ENCODE measurements at places on chromosomes 2 and 18.

GRCh38 chr2:99899882-99900281 lies 242.5 kb downstream of the AFF3 start:
- no peak for DNase-seq

GRCh38 chr2:209523867-209524266 lies 100.0 kb downstream of the MAP2 start:
- no peak for DNase-seq

DNA sequence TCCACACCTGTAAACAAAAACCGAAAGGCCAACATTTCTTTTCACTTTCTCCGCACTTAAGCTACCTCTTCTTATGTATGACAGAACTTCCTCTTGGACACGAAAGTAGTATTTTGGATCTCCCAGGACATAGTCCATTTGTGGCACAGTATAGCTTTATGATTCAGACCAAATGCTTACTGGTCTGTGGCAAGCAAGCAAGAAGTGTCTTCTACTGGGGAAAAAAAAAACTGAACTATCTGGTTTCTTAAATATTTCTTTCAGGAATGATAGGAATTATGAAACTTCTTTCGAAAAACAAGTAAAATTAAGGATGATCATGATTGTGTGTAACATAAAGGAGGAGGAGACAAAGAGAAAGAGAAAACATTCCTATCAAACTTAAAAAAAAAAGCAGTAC lies 33.6 kb downstream of the SRBD1 start:
- no peak for DNase-seq

DNA sequence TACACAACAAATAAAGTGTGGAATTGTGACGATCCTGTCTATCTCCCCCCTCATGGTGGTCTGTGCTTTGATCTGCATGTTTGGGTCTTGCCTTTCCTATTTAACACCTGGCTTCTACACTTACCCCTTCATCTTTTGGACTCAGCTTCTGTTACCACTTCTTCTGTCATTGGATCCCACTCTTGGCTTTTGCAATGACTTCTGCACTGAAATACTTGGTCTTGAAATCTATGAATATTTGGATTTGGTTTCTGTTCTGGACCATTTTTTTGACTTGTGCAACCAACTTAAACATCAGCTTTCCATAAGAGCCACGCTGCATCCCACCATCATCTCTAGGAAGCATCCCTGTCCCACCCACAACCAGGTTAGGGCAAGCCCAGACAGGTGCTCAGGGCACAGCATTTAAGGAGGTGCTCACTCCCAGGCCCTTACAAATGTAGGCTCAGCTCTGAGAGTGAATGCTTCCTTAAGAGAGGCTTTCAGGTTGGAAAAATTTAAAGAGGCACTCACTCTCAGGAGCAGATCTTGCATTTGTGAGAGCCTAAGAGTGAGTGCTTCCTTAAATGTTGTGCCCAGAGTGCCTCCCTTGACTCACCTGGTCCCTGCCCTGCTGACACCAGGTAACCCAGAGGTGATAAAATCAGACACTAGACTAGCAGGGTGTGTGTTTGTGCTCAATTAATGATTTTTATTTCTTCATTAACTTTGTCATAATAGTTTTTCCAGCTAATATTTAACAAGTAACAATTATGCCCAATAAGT lies 124.5 kb upstream of the SH3BP4 start:
- no peak for DNase-seq

GRCh38 chr2:26645762-26646161 lies 4.6 kb upstream of the CIB4 start:
- no peak for DNase-seq

DNA sequence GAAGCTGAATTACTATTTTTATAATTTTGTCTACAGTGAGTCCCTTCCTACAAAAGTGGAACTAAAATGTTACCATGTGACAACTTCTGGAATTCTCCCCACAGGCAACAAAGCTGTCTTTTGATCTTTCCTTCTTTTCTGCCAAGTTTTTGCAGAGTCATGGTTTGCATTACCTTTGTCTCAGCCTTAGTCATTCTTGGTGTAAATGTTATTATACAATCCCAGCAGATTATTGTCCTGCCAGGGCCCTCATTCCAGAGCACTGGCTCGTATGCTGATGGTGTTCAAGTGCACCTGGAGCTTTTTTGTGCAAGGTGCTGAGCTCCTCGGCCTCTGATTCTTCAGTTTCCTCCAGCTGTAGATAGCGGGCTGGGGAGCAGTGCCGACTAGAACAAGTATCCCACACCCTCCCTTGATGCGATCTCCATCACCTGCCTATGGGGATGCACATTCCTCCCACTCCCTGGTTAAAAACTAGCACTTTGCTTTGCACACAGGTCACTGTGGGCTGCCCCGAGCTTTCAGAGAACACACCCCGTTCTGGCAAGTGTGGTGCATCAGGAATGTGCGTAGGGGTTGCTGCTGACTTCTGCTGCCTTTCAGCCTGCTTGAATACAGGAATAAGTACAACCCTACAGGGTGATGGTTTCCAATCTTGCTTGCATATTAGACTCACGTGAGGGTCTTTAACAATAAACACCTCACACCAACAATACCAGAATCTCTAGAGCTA lies 263.6 kb downstream of the RNF144A start:
- DNase-seq = no peak

DNA sequence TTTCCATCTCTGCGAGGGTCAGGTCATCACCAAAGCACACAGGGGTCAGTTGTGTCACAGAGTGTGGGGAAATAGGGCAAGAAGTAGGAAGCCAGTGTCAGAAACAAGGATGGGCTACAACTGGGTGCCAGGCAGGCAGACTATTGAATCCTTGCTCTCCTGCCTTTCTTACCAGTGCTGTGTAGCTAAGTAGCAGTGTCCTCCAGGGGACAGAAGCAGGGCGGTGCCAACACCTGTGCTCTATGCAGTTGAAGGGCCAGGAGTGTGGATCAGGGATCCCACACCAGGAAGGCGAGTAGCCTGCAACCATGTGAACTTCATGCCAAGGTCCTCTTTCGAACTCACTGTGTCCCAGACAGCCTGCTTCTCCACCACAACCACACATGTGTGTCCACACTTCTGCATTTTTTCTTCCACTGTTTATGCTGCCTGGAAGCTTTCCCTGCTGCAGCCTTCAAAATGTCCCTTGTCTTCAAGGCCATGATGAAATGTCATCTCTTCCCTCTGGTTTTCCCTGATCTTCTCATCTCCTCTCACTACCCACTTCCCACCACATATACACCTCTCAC lies 25.4 kb upstream of the REG3G start:
- no peak for DNase-seq

DNA sequence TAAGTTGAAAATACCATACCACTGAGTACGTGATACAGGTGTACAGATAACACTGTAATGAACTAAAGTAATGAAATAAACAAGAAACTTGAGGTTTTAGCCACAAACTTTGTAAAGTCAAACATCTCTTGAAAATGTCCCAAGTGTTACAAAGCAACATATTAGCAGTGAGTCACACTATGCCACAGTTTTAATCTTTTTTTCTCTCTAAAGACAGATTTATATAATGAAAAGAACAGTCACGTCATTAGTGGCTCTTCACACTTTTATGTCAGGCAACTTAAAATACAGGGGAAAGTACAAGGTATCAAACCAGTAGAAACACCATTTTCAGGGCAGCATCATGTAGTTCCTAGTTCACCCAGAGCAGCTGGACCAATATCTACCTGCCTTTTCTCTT lies 42.1 kb downstream of the RAPH1 start:
- no peak for DNase-seq

DNA sequence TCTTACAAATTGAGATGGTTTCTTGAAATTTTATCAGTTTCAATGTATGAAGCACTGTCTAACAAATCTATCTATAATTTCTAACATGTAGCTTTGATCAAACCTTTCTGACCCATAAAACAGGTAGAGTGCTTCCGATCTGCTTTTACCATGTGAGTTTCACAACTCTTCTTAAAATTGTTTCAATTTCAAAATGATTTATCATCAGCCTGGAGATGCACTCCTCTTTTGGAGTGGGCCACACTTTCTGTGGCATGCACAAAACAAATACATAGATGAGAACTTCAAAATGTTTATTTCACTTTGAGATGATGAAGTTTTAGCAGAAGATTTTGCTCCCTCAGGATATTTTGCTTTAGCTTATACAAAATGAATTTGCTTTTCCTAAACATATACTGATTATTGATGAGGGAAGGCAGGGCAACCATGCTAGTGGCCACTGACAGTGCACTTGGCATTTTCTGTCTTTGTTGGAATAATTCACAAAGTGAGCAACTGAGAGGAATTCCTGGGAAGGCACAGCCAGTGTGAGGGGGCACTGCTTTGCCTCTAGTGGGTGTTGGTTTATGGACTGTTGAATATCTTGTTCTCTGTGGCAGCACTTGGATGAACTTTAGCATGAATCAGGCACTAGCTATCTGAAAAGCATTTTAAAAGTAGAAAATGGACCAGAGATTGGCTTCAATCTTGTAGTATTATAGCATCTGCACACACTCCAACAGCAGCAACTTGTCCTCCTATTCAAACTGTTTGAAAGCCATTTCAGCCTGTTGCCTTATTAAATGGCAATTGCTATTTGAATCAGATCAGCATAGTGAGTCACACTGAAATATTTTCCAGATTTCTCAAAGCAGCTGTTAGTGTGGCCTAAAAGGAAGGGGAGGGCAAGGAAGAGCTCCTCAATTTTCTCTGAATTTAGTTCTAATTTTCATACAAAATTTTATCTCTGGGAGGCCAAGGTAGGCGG lies 193.2 kb downstream of the CCDC85A start:
- no peak for DNase-seq

DNA sequence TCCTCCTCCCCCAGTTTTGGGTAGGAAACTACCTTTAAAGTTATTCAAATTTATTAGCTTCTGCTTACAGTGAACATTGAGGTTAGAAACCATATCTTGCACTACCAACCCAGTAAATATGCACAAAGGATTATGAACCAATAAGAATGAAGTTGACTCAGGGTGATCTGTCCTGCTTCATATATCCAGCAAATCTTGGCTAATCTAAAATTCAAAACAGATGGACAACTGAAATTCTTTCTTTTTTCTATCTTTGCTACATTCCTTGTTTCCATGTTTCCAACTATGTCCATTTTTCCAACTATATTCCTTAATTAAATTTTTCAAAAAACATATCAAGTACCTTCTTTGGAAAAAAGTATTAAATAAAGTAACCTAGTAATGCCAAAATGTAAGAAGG lies 149.3 kb downstream of the FAM124B start:
- DNase-seq = no peak

GRCh38 chr2:26114151-26114550 lies 58.7 kb upstream of the GAREM2 start:
- DNase-seq = no peak

DNA sequence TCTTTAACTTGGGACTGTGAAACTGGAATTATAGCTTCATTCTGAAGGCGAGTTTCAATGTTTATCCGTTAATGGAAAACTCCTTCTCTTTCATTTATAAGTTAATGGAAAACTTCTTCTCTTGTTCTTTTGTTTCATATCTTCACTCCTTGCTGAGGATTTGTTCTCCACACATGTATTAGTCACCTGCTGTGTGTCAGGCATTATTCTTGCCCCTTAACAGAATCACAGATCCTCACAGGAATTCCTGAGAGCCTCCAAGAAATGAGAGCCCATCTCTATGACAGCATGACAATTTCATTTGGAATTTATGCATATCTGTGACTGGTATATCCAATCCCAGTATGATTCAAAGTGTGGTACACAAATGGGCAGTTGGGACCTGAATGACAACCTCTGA lies 545.8 kb downstream of the BCL11A start:
- no peak for DNase-seq

DNA sequence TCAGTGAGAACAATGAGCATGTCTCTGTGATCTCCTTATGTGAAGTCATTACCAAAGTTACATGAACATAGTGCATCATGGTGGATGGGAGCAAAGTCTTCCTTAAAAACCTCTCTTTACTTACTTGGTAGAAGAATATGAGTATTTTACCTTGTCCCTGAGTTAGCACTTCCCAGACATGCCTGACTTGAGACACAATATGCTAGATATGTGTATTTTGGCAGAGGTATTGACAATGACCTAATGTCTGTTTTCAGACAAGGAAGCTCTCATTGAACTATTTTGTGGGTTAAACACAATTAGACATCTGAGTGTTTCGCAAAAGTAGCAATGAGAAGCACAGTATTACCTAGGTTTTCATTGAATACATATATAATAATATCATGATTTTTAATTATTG lies 99.1 kb upstream of the MC4R start:
- DNase-seq = no peak

DNA sequence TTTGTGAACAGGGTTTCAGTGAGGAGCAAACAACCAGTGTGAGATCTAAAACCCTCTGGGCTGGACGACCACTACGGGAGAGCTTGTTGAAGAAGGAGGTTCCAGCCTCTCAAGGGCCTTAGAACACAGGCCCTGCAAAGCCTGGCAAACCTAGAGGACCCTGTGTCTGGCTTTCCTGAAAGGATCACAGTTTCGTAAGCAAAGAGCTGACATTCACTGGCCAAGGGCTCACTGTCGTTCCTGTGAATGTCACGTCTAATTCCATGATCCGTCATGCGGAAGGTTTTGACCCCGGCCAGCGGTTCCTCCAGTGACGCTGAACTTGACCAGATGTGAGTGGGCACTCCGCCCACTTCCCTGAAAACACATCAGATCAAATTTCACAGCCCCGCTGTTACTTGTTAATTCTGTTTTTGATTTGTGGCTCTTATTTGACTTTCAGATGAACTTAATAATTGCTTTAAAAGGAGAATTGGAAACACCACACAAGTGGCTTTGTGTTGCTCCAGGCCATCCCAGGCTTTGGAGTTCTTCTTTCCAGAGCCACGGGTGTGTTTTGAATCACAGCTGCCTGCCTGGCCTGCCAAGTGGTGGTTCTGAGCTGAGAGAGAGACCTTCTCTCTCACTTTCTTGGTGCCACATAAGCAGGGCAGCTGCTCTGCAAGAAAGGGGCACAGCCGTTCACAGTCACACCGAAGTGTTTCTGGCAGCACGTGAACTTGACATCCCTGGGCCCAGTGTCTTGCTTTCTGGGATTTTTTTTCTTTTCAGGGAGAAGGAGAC lies 308.4 kb downstream of the NDUFA10 start:
- no peak for DNase-seq

DNA sequence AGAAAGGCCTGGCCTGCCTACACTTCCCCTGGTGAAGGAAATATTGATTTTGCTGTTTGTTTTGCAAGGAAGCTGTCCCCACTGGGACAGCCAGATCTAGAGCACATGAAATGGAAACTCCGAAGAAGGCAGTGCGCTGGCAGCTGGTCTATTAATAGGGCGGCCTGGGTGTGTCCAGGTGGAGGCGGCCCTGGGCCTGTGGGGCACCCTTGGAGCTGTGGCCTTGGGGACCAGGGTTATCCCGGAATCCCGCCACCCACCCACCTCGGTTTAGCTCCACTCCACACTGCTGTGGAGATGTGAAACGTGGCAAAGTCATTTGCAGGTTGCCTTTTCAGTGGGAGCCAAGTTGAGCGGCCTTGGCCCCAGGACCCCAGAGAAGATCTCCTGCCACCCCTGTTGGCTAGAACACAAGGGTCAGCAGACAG lies 204.3 kb downstream of the KLHL29 start:
- no peak for DNase-seq

- DNase-seq = no peak
Measured at GRCh38 chr18:55508651-55509050, 79.3 kb downstream of the TCF4 start.

GRCh38 chr18:7878265-7879211 lies 311.4 kb downstream of the PTPRM start:
- DNase-seq = no peak

- DNase-seq = no peak
Measured at GRCh38 chr2:138106606-138107005, 142.3 kb downstream of the HNMT start.

GRCh38 chr2:216925636-216926366 lies 65.9 kb upstream of the TNP1 start:
- DNase-seq = no peak

GRCh38 chr2:8628179-8628865 lies 53.5 kb upstream of the ID2 start:
- DNase-seq = no peak
